ENCODE measurements at places on chromosomes 6 and 20. TPM values are rescaled to one million over a fixed set of nuclear protein-coding genes. Genes with fewer than 3 reads are reported as not detected.

Gene CSTF1
- total RNA-seq, result 16.8 TPM

Gene MEI4
- total RNA-seq, result 0.73 TPM

DNA sequence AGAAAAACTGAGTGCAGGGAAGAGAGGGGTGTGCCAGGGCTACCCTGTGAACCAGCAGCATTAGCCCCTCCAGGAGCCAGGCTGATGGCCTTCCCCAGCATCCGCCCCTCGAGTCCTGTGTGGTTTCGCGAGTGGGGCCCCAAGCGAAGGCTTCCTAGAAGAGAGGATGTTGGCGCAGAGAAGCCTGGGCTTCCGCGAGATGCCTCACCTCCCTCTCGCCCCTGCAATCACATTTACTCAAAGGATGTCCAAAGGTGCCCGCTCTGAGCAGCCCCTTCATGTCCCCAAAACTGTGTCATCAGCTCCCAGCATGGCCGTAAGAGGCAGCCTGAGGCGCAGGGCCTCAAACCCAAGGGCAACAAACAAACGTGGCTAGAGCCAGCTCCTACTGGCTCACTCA is 111.7 kb downstream of the PREX1 start:
- DNase-seq, result no peak

- DNase-seq, result no peak
Measured at GRCh38 chr6:144653885-144654505, 368.9 kb downstream of the UTRN start.

DNA sequence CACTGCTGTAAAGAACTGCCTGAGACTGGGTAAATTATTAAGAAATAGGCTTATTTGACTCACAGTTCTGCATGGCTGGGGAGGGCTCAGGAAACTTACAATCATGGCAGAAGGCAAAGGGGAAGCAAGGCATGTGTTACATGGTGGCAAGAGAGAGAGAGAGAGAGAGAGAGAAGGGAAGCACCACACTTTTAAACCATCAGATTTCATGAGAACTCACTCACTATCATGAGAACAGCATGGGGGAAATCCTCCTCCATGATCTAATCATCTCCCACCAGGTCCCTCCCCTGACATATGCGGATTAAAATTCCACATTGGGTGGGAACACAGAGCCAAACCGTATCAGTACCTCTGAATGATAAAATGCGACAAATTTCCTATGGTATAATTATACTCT is 203.9 kb upstream of the MARCKS start:
- no peak for DNase-seq

DNA sequence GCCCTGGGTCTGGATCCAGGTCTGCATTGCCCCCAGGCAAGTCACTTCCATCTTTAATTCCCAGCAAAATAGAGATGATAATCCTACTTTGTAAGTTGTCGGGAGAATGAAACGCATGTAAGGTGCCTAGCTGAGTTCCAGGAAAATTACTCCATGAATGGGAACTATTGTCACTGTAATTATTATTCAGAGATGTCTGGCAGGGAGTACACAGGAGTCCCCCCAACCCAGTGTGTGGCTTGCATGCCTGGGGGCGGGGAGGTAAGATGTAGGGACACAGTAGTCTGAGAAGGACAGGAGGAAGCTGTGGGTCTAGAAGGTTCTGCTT is 85.4 kb downstream of the CD40 start:
- DNase-seq, result no peak

DNA sequence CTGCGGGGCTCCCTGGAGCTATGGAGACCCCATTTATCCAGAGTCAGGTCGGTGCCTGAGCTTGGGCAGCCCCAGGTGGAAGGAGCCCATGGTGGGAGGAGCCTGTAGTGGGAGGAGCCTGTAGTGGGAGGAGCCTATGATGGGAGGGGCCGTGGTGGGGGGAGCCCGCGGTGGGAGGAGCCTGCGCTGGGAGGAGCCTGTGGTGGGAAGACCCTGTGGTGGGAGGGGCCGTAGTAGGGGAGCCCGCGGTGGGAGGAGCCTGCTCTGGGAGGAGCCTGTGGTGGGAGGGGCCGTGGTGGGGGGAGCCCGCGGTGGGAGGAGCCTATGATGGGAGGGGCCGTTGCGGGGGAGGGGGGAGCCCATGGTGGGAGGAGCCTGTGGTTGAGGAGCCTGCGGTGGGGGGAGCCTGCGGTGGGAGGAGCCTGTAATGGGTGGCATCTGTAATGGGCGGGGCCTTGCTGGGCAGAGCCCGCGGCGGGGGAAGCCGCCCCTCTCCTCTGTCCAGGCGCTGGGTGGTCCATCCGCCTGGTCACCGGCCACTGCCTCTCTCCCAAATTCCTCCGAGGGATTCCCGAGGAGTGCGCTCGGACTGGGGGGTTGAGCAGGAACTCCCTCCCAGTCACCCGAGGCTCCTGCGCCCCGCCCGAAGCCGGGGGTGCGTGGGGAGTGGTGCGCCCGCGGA is 567 bp upstream of the FNDC11 start:
- DNase-seq, result peak; percentile 84

- no peak for DNase-seq
Measured at GRCh38 chr6:99096170-99096569, 148.4 kb upstream of the FBXL4 start.

- DNase-seq, result no peak
Measured at GRCh38 chr20:14525426-14525825, 188.0 kb upstream of the FLRT3 start.

DNA sequence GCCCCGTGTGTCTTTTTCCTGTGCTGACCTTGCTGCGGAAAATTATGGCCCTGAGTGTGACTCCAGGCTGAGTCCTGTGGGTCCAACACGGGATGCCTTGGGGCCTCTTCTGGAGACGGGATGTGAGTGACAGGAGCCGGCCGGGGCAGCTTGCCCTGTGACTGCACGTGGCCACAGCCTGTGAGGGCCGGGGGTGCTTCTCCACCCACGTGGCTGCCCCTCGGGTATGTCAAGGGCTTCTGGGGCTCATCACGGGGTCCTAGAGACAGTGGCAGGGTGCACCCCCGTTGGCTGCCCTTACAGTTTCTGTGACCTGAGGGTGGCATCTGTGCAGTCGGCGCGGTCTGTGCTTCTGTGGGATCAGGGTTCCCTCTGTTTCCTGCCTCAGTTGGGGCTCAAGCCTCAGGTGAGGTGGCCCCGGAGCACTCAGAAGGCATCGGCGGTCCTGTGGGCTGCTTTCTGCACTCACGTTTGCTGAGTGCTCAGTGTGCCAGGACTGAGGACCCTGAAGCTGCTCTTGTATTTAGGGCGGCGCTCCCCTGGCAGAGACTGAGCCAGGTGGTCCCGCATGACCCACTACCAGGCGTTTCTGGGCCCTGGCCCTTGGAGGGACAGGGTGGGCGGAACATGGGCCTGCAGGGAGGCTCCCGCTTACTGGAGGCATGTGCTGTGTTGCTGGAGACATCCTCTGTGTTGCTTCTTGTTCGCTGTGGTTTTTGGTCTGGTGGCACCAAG is 5.4 kb downstream of the RTEL1 start:
- no peak for DNase-seq

Gene SNAP91
- total RNA-seq, result 2.3 TPM

DNA sequence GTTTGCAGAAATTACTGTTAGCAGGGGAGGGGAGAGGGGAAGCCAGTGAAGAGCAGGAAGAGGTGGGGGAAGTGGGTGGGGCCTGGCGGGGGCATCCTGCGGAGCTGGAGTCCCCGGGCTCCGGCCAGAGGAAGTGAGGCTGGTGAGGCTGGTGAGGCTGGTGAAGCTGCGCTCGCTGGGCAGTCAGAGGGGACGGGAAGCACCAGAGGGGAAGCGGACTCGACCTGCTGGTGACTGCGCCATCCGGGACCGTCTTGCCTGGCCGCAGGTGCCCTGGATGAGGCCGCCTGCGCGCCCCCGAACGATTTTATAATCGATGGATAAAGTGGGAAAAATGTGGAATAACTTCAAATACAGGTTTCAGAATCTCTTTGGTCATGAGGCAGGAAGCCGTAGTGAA is 635.3 kb upstream of the MARCKS start:
- DNase-seq, result no peak

DNA sequence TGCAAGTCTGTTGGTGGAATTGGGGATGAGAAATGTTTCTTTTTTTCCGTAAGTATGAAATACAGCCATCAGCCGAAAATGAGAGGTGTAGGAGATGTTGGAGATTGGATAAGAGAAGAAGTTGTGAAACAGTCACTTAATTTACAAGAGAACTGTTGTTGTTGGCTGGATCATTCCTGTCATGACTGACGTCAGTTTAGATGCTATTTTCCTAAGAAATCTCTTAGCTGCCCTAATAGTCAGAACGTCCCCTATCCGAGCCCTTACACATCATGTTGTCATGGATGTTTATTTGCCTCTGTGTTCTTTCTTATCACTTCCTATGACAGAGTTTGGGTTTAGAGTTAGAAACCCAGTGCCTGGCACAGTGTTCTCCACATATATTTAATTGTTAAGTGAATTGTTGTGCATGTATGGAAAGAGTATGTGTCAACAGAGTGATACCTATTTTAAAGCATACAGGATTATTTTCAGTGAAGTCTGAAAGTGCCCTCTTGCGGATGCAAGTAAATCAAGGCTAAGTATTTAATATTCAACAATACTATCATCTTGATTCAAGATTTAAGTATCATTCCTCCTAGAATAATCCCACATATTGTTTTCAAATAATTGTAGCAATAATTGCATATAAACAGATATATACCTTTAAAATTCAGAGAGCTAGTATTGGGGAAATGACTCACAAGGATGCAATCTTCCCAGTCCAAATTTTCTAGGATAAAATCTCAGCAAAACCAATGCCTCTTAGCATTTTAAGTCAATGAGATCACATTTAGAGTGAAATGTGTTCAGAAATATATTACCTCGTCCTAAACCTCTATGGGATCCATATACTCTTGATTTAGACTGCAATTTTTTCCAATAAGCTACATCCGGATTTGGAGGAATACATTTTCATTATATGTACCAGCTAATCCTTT is 309.9 kb upstream of the NOX3 start:
- no peak for DNase-seq

Gene NXT1
- total RNA-seq, result 6.6 TPM

Gene SRMS
- total RNA-seq, result not detected

DNA sequence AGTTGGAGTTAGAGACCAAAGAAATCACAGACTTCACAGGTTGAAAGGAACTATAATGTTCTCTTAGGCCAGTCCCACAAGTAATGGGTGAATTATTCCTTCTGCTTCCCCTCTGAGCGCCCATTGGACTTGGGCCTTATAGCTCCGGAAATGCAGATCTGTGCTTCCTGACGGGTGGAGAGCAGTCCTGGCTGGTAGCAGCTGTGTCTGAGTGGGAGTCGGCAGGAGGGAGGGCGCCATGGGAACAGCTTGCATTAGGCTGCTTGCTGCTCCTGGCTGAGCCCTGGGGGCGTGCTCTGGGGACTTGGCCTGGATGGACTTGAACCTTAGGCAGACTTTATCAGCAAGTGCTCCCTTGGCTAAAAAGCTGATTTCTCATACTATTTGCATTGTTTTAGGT is 18.4 kb upstream of the NUP153 start:
- DNase-seq, result peak; percentile 78

DNA sequence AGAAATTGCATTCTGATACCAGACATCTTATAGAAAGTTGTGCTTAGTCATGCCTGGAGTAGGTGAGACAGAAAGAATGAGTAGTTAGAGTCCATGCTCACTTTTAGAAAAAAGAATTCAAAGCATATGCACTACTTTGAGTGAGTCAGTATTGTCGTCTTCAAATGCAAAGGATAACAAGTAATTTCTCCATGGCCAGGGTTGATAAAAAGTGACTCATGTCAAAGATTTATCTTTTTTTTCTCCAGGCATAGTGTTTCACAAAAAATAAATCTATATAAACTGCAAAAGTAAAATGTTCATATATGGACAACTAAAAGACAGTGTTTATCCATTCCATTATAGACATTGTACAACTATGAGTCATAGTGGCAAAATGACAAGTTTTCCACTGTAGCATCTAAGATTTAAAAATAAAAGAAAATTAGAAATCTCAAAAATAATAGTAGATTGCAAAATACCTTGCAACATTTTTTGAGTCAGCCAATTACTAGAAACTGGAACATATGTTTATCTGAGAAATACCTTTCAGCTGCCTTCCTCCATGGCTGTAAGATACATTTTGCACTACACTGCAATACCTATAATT is 329.6 kb downstream of the GRIK2 start:
- no peak for DNase-seq

Gene KCNS1
- not detected for total RNA-seq

GRCh38 chr6:55916188-55916587 is 40.8 kb upstream of the BMP5 start:
- DNase-seq, result no peak

Gene SERAC1
- total RNA-seq, result 4.5 TPM

DNA sequence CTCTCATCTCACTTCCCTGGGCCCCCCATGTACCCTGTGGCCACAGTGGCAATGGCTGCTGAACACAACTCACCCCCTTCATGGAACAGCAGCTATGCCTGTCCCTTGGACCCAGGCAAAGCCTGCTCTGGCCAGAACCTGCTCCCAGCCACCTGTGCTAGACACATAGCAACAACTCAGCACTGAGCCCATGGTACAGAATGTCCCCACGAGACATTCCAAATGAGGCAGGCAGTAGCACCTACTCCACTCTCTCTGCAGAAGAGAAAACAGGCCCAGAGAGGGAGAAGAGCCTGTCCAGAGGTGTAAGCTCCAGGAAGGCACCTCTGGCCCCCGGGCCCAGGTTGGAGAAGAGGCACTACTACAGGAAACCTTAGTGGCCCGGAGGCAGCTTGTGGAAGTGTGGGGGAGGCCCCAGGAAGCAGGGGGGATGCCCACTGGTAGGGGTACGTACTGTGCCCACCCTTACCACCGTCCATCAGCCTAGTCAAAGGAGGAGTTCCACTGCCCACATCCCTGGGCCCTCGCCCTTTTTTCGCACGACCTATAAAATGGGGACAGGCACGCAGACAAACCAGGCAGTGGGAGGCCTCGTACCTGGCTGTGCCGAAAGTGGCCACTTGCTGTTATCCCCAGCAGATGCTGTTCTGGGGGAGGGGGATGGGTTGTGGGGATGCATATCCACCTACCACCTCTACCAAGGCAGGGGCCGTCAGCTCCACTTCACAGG is 97.2 kb downstream of the ASXL1 start:
- no peak for DNase-seq

GRCh38 chr6:119350952-119351372 is 1.4 kb upstream of the MAN1A1 start:
- DNase-seq, result no peak

Measured in Right ventricle myocardium superior (tissue), 1 donor.